ENCODE measurements at places on chromosomes 7 and 10. TPM values are rescaled to one million over a fixed set of nuclear protein-coding genes. Genes with fewer than 3 reads are reported as not detected.

- no peak overlapping the region for H3K27ac ChIP-seq
- DNase-seq, result no peak
- no peaks in the 10 kb centered on the region for H3K4me1 ChIP-seq
- H3K27me3 ChIP-seq, result no peaks in the 10 kb centered on the region
- H3K36me3 ChIP-seq, result no peaks in the 10 kb centered on the region
Measured at GRCh38 chr10:87079106-87079836, 15.4 kb downstream of the GLUD1 start.

Gene ELN
- total RNA-seq, result 39.6 TPM

DNA sequence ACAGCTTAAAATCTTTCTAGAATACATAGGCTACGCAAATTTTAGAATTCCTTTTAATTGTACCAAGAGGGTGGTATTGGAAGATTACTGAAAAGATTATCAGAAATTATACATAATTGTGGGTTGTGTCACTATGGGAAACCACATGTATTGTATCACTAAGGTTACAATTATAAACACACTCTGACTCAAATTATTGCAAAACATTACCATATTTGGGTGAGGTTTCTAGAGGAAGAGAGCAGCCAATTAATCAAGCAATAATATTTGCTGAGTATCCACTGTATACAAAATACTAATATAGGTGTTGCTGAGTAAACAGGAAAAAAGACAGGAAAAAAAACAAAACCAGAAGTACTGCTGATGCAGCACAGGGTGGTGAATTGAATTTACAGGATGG, 3.1 kb upstream of the CAPZA2 start:
- no peak overlapping the region for H3K27ac ChIP-seq
- H3K36me3 ChIP-seq, result no peaks in the 10 kb centered on the region
- no peak overlapping the region for H3K4me3 ChIP-seq
- no peak for DNase-seq
- no peaks in the 10 kb centered on the region for H3K4me1 ChIP-seq

Gene NAT16
- total RNA-seq, result not detected

Gene TMEM26
- 0.36 TPM for total RNA-seq

DNA sequence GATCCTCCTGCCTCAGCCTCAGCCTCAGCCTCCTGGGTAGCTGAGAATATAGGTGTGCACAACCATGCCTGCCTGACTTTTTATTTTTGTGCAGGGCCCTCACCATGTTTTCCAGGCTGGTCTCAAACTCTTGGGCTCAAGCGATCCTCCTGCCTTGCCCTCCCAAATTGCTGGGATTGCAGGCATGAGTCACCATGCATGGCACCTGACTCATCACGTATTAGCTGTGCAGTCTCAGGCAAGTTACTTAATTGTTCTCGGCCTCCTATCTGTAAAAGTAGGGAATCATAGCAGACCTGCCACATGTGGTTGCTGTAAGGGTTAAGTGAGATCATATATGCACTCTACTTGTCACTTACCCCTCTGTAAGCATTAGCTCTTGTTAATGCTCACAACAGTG, 117.2 kb downstream of the ANLN start:
- no peaks in the 10 kb centered on the region for H3K27me3 ChIP-seq
- DNase-seq, result no peak
- no peak overlapping the region for H3K4me3 ChIP-seq
- no peaks in the 10 kb centered on the region for H3K36me3 ChIP-seq
- H3K4me1 ChIP-seq, result no peaks in the 10 kb centered on the region

GRCh38 chr7:139993592-139993991, 69.2 kb downstream of the PARP12 start:
- no peaks in the 10 kb centered on the region for H3K4me1 ChIP-seq
- no peaks in the 10 kb centered on the region for H3K27me3 ChIP-seq
- H3K4me3 ChIP-seq, result no peak overlapping the region
- DNase-seq, result no peak
- no peak overlapping the region for H3K27ac ChIP-seq
- no peaks in the 10 kb centered on the region for H3K36me3 ChIP-seq

Gene AKR1B15
- not detected for total RNA-seq

DNA sequence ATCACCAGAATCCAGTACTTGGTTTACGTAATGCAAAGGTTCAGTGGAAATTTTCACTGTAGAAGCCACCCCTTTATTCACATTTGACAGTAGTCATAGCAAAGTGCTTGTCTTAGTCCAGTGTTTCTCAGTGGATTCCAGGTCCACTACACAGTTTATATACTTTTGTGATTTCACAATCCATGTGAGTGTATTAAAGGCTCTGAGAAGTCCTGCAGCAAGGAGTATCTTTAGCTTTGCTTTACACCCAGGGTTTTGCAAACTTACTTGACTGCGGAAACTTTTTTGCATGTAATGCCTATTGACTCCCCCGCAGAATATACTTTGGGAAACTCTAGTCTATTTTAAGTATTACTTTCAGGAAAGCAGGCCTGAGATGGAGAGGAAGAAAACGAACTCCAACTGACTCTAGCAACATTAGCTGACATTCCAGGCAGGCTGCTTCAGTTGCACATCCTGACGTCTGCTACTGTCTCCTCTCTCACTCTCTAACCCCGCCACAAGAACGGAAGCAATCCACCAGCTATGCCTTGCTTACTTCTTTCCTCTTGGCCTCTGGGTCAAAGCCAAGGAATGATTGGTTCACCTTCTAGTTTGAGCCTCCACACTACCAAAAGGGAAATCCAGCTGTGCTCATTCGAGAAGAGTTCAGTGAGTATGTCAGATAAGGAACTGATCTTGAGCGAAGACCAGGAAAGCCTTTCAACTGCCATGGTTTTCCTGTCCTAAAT, 6.2 kb downstream of the PLXNA4 start:
- no peak for DNase-seq
- H3K4me3 ChIP-seq, result no peak overlapping the region
- peaks cover 2% of the 10 kb centered on the region for H3K4me1 ChIP-seq
- H3K27ac ChIP-seq, result no peak overlapping the region

DNA sequence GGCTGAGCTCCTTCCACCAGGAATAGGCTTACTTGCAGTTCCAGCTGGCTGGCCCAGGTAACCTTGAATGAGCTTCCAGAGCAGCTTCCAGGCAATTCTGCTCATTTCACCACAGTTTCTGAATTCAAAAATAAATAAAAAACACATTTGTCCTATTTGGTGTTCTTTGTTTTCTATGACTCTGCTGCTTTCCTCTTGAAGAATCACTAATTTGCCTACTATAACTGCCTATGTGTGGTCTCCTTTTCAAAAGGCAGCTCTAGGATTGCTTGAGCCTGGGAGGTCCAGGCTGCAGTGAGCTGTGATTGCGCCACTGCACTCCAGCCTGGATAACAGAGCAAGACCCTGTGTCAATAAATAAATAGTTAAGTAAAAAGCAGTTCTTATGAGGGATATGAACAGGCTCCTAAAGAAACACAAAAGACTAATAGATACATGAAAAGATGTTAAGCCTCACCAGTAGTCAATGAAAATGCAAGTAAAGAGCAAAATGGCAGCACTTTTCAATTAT, 19.5 kb upstream of the TNPO3 start:
- DNase-seq, result no peak
- no peak overlapping the region for H3K27ac ChIP-seq
- no peak overlapping the region for H3K4me3 ChIP-seq
- H3K27me3 ChIP-seq, result peaks cover 4% of the 10 kb centered on the region
- H3K36me3 ChIP-seq, result no peaks in the 10 kb centered on the region

DNA sequence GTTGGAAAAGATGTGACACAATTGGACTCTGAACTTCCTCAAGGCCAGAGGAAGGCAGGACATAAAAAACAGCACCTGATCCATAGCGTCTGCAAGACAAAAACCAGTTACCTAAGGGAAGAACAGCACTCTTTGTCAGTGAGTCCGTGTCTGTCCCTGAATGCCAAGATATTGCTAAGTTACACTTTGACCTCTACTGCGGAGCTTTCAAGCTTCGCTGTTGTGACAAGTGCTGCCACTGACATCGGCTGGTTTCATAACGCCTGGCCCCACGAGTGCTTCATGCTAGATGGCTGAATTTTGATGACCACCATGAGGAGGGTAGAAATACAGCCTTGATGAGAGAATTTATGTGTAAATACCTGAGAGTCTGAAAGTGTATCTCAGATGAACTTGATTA, 49.7 kb upstream of the JAZF1 start:
- no peaks in the 10 kb centered on the region for H3K36me3 ChIP-seq
- H3K27me3 ChIP-seq, result no peaks in the 10 kb centered on the region
- H3K27ac ChIP-seq, result no peak overlapping the region
- H3K4me3 ChIP-seq, result no peak overlapping the region
- H3K4me1 ChIP-seq, result no peaks in the 10 kb centered on the region

GRCh38 chr7:42099470-42100155, 137.4 kb downstream of the GLI3 start:
- H3K4me3 ChIP-seq, result no peak overlapping the region
- no peak for DNase-seq
- H3K27me3 ChIP-seq, result no peaks in the 10 kb centered on the region

DNA sequence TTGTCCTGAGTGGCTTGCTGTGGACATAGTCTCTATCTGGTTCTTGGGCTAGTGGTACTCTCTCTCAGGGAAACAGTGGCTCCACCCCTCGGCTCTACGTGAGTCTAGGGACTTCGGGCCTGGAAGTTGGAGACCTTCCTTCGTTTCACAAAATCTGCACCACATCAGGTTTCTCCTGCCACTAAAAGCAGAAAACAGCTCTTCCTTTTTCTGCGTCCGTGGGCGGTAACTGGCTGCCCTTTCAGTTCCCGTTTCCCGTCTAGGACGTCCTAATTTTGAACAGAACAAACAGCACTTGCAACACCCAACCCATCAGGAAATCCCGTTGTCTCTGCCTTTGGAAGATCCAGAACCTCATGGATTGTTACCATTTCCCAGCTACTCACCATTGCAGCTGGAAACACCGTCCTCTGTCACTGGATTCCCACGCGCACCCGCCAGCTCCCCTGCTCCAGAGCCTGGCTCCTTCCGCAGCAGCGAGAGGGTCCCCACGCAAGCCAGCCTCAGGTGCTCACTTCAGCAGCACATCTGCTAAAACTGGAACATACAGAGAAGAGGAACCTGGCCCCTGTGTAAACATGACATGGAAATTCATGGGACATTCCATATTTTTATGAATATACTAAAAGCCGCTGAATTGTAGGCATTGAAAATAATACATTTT, 311.4 kb upstream of the AKR1E2 start:
- H3K4me1 ChIP-seq, result peaks cover 5% of the 10 kb centered on the region
- peak overlapping the region; percentile 60 for H3K27ac ChIP-seq
- H3K27me3 ChIP-seq, result no peaks in the 10 kb centered on the region
- H3K36me3 ChIP-seq, result no peaks in the 10 kb centered on the region

DNA sequence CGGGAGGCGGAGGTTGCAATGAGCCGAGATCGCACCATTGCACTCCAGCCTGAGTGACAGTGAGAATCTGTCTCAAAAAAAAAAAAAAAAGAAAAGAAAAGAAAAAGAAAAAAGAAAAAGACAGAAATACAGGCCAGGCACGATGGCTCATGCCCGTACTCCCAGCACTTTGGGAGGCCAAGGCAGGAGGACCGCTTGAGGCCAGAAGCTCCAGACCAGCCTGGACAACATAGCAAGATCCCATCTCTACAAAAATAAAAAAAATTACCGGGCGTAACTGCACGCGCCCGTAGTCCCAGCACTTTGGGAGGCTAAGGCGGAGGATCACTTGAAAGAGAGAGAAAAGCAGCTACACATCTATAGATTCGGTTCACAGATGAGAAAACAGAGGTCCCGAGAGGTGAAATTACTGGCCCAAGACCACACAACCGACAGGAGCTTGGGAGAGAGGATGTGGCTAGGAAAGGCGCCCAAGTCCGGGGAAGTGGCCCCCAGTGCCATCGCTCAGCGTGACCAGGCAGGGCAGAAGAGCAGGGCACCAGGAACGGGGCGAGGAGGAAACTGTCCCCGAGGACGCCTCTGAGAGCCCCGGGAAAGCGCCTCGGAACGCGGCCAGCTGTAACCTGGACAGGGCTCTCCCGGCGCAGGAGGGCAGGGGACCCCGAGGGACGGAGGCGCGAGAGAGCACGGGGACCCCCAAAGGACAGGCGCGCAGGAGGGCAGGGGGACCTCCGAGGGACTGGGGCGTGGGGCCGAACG, 612 bp downstream of the SNX8 start:
- peak overlapping the region; percentile 96 for H3K4me3 ChIP-seq
- no peaks in the 10 kb centered on the region for H3K36me3 ChIP-seq
- H3K4me1 ChIP-seq, result peaks cover 9% of the 10 kb centered on the region
- H3K27me3 ChIP-seq, result no peaks in the 10 kb centered on the region
- peak overlapping the region; percentile 78 for H3K27ac ChIP-seq

Gene RAB19
- not detected for total RNA-seq

DNA sequence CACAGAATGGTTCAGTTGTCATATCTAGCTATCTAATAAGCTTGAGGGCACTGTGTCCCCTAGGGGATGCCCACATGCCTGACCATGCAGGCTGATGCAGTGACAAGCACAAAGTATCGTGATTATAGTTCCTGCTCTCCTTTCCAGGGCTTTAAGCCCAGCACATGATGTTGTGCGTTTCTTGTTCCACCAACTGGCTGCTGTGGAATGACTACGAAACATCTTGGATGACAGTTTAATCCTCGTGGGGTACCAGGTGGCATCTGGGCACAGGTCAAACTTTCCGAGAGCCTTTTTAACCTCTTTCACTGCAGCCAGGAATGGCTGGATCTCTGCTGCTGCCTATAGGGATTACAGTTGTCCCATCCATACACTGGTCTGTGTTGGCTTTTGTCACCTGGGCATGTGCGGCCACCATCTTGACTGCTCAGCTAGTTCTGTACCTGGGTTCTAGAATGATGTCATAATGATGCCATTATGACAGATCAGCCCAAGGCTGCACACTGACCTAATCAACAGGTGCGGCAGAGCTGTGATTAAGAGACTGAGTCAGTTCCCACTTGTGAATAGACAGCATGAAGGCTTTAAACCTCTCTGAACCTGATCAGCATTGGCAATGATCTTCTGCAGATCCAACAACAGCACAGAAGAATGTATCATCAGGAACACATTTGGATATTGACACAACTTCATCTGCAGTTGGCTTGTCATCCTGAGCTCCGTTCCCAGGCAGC, 144.1 kb downstream of the DLG5 start:
- H3K4me3 ChIP-seq, result no peak overlapping the region
- H3K4me1 ChIP-seq, result peaks cover 5% of the 10 kb centered on the region
- H3K27me3 ChIP-seq, result no peaks in the 10 kb centered on the region

Gene C10orf105
- not detected for total RNA-seq

Gene COL1A2
- 225 TPM for total RNA-seq

GRCh38 chr10:102120142-102120990, at the start of gene LDB1:
LDB1 (minus strand) TSS chr10:102120368; CDS start chr10:102120110, 258 bp downstream.
- no peaks in the 10 kb centered on the region for H3K27me3 ChIP-seq
- H3K4me1 ChIP-seq, result no peaks in the 10 kb centered on the region
- peak within 1 kb of the TSS; percentile 94 for H3K27ac ChIP-seq
- peak within 1 kb of the TSS; percentile 88 for H3K4me3 ChIP-seq
- H3K36me3 ChIP-seq, result no peaks in the 10 kb centered on the region
